Skeletal muscle cell (primary cell): ENCODE measurements at places on chromosomes 11 and 22.
A peak's percentile ranks its signal among the peaks of the same experiment; 100 is the strongest.

DNA sequence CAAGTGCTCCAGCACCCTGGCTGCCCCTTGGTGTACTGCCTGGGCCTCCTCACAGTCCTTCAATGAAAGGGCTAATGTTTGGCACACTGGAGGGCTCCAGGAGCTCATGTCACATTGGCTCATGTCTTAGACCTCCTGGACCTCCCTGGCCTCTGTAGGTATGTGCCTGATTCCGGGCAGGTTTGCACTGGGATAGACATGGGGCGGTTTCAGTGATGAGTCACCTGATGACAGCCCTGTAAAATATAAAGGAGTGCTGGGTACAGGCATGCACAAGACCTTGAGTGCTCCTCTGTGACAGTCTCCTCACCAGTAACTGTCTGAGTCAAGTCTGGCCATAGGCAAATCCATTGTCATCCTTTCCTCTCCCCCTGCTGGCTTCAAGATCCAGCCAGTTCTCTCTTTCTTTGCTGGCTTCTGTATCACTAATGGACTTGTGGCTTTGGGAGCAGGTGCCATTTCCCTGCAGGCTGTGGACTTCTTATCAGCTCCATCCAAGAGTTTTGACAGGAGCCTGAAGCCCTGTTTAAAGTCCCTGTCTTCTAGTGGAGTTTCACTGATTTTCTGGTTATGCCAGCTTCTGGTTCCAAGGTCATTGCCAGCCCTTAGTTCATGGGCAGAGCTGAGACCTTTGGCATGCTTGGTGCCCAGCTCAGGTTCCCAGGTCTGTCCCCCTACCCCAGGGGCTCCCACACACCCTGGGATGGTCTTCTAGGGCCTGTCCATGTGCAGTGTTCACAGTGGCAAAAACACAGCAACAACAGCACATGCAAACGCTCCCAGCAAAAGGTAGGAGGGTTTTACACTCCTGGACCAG, 22.7 kb upstream of the P2RY2 start:
- DNase-seq: no peak

DNA sequence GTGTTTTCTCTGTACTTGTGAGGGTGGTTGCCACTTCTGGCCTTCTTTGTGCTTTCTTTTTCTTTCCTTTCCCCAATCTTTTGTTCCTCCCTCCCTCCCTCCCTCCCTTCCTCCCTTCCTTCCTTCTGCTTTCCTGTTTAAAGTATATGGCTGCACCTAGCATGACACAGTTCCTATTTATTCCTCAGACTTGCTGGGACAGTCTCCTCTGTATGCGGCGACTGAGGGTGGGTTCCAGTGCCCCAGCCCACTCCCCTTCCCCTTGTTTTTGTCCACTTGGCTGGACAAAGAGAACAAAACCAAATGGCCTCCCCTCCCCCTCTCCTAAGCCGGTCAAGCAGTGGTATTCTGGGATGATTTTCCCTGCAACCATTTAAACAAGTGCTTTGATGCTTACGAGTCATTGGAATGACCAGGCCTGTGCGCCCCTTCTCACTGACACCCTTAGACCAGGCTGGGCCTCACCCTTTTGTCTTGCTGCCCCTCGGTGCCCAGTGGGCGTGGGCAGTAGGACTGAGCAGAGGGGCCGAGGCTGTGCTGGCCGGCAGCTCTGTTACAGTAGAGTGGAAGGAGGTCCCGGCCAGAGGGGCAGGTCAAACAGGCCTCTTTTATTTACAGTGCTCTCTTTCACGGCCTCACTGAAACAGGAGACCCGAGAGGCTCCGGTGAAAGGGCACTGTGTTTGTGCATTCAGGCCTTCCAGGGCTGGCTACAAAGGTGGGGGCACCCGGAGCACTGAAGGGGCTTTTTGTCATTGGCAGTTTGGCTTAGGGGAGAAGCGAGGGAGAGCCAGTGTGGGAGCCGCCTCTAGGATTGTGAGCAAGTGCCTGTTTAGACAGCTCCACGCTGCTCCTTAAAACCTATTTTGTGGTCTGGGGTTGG, 32.2 kb downstream of the ZBTB16 start:
- DNase-seq: no peak

DNA sequence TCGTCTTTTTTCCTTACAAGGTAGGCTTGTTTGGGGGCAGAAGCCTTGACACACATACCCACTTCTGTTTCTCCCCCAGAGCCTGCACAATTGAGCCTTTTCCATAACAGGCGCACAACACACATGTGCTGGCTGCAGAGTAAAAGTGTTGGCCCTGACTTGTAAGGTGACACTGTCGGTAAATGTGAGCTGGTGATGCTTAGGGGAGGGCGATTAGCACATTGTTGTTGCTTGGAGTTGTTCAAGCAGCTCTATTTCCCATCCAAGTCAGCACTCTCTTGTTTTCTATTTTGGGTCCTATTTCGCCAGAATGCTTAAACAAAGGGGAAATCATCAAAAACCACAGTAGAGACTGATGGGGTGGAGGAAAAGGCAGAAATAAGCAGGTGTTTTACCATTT, 51.9 kb upstream of the PTPRJ start:
- DNase-seq: no peak

DNA sequence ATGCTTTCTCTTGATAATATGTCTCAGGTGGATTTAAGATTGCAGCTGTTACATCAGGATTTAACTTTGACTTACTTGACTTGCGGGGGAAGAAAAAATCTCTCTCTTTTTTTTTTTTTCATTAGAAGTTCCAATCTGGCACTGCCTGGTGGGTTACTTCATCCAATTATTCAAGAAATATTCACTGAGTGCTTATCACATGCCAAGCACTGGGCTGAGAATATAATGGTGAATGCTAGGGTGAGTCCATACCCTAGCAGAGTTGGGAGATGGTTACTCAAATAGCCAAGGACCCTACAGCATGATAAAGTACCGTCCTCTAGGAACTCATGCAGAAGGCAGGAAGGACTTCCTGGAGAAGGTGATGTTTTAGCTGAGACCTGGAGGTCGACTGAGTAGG, 57.9 kb upstream of the EIF3D start:
- DNase-seq: no peak

- DNase-seq: no peak
Measured at GRCh38 chr11:128741511-128741910, 47.6 kb downstream of the FLI1 start.

DNA sequence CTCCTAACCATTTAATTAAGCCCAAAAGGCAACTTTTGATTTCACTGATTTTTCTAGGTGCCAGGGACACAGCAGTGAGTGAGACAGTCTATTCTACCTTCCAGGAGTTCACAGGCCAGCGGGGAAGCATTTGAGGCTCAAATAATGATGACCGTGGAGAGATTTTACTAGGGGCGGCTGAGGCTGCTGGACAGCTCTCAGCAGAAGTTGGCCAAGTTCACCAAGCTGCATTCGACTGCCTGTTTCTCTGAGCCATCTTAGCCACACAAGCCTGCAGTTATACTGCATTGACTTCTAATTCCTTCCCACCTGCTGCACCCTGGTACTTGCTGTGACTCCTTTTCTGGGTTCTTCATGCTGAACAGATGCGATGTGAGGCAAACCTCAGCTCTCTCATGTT, 168.9 kb upstream of the TBCEL start:
- DNase-seq: no peak

- no peak for DNase-seq
Measured at GRCh38 chr11:117203069-117203407, 3.9 kb downstream of the TAGLN start.

- no peak for DNase-seq
Measured at GRCh38 chr11:75518204-75518549, 7.6 kb downstream of the GDPD5 start.

DNA sequence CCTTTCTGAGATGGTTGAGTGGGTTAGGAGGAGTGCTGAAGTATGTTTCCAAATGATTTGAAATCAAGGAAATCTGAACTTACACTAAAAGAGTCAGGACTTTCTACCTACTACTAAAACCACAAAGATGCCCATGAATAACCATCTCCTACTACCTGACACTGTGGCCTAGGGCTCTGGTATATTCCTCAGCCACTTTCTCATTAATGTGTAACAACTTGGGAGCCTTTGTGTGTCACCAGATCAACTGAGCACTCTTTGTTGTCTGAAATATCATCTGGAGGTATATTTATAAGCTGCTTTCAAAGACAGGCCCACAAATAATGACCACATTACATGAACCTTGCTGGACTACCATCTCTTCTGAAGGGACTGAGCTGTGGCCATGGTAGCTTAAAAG, 43.9 kb downstream of the RELT start:
- no peak for DNase-seq

DNA sequence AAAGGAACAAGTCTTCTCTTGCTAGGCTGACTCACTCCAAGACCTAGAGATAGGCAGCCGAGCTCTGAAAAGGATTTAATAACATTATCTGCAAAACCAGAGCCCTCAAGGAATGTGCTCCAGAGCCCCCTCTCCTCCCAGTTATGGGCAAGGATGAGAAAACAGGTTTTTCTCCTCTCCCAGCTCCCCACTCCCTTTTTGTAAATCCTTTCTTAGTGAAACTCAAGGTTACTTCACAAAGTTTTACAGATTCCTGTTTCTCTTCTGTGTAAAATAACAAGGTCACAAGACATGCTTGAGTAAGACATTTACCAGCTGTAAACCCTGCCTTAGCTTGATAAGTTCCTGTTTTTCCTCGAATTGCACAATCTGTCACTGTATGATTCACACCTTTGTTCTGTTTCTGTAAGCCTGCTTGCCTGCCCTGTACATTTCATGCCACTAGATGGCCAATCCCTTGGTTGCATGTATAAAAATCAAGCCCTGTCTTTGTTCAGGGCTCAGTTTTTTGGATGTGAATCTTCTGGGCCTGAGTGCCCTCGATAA, 489.4 kb downstream of the KCNA4 start:
- DNase-seq: peak; percentile 89

DNA sequence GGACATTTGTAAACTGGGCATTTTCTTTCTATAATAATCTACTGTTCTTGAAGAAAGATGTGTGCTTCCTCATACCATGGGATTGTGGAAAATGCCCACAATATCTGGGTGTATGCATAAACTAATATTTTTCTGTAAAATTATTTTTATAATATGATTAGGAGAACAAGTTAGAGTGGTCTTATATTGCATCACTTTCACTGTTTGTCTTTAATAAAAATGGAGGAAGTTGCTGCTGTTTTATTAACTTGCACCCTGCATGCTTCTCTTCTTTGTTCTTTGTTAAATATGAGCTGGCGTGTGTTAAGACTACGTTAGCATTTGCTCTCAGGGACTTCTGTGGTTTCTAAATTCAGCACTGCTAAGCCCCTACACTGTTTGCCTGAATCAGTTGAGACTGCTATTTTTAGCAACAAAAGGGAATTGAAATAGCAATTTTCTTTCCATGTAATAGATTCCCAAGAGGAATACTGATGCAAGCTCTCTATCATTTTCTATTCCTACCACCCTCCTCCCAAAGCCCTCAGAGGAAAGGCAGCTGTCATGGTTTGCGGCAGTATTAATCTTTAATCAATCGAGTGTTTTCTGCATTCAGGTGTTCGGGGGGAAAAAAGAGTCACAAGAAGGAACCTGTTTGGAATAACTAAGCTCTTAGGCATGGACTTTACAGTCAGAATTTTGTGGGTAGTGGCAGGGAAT, 56.1 kb downstream of the HSD17B12 start:
- peak; percentile 85 for DNase-seq

DNA sequence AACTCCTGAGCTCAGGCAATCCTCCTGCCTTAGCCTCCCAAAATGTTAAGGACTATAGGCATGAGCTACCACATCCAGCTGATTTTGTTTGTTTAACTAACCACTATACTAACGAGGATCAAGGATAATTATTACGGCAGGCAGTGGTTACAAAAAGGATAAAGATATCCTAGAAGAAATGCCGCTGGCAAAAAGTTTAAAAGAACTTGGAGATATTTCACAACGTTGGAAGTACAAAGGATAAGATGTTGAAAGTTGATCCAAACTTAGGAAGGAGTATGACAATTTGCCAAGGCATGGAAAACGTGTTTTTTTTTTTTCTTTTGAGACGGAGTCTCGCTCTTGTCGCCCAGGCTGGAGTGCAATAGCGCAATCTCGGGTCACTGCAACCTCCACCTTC, 13.4 kb downstream of the AP5B1 start:
- no peak for DNase-seq

DNA sequence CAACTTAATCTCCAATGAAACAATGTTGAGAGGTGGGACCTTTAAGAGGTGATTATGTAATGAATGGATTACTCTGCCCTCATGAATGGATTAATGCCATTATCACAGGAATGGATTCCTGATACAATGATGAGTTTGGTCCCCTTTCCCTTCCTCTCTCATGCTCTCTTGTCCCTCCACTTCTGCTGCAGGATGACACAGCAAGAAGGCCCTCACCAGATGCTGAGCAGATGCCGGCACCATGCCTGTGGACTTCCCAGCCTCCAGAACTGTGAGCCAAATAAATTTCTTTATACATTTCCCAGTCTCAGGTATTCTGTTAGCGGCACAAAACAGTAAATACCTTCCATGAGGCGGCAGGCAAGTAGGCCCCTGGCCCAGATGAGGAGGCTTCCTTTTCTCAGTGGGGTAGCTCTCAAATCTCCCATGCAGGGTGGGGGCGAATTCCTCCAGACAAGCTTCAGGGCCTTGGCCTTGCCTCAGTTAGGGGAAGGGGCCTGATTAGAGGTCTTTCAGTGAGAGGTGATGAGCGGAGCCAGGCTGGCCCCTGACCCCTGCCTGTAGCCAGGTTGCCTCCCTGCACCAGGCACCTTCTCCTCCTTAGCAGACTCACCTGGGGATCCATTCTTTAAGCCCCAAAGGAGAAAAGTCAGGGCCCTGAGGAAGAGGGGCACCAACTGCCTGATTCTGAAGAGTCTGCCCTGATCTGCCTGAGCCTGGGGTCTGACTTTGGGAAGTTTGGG, 86.0 kb downstream of the RRM1 start:
- DNase-seq: no peak

GRCh38 chr11:96642583-96642982, 252.8 kb downstream of the JRKL start:
- DNase-seq: no peak

GRCh38 chr11:19829109-19829837, 116.6 kb downstream of the NAV2 start:
- DNase-seq: no peak

GRCh38 chr22:16819249-16819648, 6.0 kb downstream of the XKR3 start:
- no peak for DNase-seq

- no peak for DNase-seq
Measured at GRCh38 chr11:24521601-24522000, 24.7 kb downstream of the LUZP2 start.
